B cell (primary cell): ENCODE measurements at places on chromosomes 6 and 20. TPM values are rescaled to one million over a fixed set of nuclear protein-coding genes. Genes with fewer than 3 reads are reported as not detected.

GRCh38 chr6:116444092-116444491 is 17.1 kb upstream of the CALHM6 start:
- peak; percentile 56 for DNase-seq
- H3K36me3 ChIP-seq: no peaks in the 10 kb centered on the region
- H3K27ac ChIP-seq: no peak overlapping the region
- H3K4me1 ChIP-seq: peaks cover 23% of the 10 kb centered on the region

The DDO gene
- total RNA-seq: not detected in 2 replicates

GRCh38 chr6:42979523-42980177 is 669 bp upstream of the PEX6 start:
- H3K27ac ChIP-seq: peak overlapping the region; percentile 73
- no peaks in the 10 kb centered on the region for H3K27me3 ChIP-seq
- peaks cover 32% of the 10 kb centered on the region for H3K4me1 ChIP-seq
- peak overlapping the region; percentile 80 for H3K4me3 ChIP-seq
- H3K36me3 ChIP-seq: peaks cover 5% of the 10 kb centered on the region

GRCh38 chr6:21031182-21031581 is 496.9 kb downstream of the CDKAL1 start:
- no peaks in the 10 kb centered on the region for H3K4me1 ChIP-seq
- no peak overlapping the region for H3K4me3 ChIP-seq
- no peaks in the 10 kb centered on the region for H3K27me3 ChIP-seq
- DNase-seq: no peak
- H3K36me3 ChIP-seq: peaks cover 8% of the 10 kb centered on the region
- H3K27ac ChIP-seq: no peak overlapping the region

DNA sequence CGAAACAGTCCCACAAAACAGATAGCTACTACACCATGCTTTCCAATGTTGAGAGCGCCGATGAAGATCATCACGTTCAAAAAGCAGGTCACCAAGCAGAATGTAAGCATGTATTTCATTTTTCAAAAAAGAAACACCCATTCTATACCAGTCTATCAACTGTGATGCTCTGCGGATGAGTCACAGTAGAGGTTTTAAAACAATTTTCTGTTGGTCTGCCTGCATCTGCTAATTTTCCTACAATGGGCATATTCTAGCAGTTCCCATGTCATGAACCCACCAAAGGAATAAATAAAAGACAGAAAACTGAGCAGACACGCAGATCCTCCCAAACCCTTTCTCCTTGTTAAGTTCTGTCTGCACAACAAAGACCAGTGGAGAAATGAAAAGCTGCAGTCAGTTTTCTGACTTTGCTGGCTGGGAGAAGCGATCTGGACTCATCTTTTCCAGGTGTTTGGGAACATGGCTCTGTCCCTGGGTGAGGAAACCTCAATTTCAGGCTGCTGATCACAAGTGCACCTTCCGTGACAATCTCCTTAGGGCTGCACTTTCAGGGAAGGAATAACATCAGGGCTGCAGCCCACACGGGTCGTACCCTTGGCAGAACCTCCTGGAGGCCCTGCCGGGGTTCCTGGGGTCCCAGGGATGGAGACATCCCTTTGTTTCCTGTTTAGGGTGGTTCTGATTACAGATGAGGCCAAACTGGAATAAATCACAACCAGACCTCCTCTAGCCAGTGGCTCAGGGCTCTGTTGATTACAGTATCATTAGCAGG is 200.1 kb downstream of the BMP7 start:
- H3K4me1 ChIP-seq: no peaks in the 10 kb centered on the region
- no peak for DNase-seq
- H3K27me3 ChIP-seq: no peaks in the 10 kb centered on the region
- H3K27ac ChIP-seq: no peak overlapping the region
- H3K4me3 ChIP-seq: no peak overlapping the region

- H3K27me3 ChIP-seq: no peaks in the 10 kb centered on the region
- H3K4me3 ChIP-seq: no peak overlapping the region
- no peak for DNase-seq
- H3K36me3 ChIP-seq: peaks cover 89% of the 10 kb centered on the region
- H3K4me1 ChIP-seq: peaks cover 61% of the 10 kb centered on the region
Measured at GRCh38 chr6:24882295-24882694, 53.5 kb downstream of the RIPOR2 start.

The SRMS gene
- total RNA-seq: 0.17 and 0.27 TPM in 2 replicates

DNA sequence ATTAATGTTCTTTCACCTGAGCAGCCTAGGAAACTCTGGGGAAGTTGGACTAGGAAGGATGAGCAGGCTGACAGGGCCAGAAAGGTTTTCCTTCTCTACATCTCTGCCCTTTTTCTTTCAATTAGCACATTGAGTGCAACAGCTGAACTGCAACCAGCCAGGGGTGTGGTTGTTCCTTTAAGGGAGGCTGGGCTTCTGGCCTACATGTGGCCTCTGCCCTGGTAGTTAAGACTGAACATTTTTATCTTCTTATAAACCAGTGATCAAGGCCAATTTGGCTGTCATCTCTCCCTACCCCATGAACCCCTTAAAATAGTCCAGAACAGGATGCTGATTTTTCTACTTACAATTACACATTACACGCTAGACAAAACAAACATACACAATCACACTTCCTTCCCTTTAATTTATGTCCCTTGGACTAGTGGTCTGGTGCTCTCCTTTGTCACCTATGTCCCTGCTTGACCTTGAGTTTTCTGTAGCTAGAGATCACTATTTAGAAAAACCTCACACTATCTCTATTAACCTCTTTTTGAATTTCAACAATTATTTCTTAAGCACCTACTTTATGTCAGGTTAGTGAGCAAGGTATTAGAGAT is 60.3 kb downstream of the RNF217 start:
- H3K27ac ChIP-seq: no peak overlapping the region
- no peaks in the 10 kb centered on the region for H3K4me1 ChIP-seq
- no peak overlapping the region for H3K4me3 ChIP-seq
- H3K27me3 ChIP-seq: no peaks in the 10 kb centered on the region
- no peak for DNase-seq
- H3K36me3 ChIP-seq: no peaks in the 10 kb centered on the region

GRCh38 chr20:62979876-62980373 is 26.8 kb downstream of the BHLHE23 start:
- peaks cover 86% of the 10 kb centered on the region for H3K27me3 ChIP-seq
- no peaks in the 10 kb centered on the region for H3K36me3 ChIP-seq

GRCh38 chr6:144211160-144211559 is 60.8 kb downstream of the STX11 start:
- H3K4me1 ChIP-seq: peaks cover 13% of the 10 kb centered on the region
- no peak overlapping the region for H3K4me3 ChIP-seq
- no peaks in the 10 kb centered on the region for H3K27me3 ChIP-seq
- no peak for DNase-seq
- no peak overlapping the region for H3K27ac ChIP-seq

- no peaks in the 10 kb centered on the region for H3K27me3 ChIP-seq
- no peak overlapping the region for H3K27ac ChIP-seq
- H3K4me3 ChIP-seq: no peak overlapping the region
- no peaks in the 10 kb centered on the region for H3K36me3 ChIP-seq
- no peaks in the 10 kb centered on the region for H3K4me1 ChIP-seq
Measured at GRCh38 chr6:43127180-43127579, 43.9 kb upstream of the SRF start.

DNA sequence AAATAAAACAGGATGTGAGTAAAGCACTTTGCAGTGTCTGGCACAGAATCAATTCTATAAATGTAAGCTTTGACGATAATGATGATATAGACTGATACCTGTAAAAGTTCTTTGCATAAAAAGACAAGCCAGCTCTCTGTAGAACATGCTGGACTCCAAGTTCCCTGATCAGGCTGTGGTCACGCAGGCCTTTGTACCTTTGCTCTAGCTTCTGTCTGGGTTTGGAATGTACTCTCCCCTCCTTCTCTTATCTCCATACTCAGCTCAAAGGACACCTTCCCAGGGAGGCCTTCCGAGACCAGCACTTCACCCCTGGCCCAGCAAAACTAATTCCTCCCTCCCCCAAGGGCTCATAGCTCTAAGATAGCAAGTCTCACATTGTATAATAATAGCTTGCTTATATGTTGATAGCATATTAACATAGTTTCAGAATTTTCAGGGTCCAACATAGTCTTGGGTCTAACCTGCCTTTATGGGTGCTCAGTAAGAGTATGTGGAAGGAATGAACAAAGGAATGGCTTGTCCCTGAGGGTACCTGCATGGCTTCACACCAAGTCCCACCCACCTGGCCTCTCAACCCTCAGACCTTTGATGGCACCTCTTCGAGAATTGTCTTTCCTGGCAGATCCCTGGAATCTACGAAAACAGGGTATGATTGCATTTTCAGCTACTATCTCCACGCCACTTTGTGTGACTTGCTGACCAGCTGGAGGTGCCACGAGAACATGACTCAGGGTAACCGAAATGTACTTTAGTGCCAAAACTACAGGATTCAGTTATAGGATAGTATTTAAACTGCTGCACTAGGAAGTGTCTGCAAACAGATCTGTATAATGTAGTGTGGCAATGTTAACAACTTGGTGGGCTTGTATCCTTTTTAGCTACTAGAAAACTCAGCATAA is 41.7 kb upstream of the PIM1 start:
- no peaks in the 10 kb centered on the region for H3K27me3 ChIP-seq
- H3K36me3 ChIP-seq: no peaks in the 10 kb centered on the region
- H3K4me1 ChIP-seq: no peaks in the 10 kb centered on the region
- no peak overlapping the region for H3K4me3 ChIP-seq
- H3K27ac ChIP-seq: no peak overlapping the region

DNA sequence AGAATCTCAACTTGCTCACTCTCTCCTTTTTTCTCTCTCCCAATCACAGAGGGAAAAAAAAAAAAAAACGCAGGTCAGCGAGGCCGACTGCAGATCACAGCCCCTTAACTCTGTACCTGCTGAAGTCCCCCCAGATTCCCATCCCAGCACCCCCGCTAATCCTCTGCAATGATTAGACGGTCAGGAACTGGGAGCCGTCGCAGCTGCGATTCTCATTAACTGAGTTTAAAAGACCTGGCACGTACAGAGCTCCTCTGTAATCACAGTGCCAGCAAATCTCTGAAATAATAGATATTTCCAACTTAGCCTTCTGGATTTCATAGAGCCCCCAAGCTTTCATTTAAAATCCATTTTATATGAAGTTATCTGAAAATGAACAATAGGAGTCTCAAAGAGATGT is 84.4 kb downstream of the ANKRD60 start:
- no peak overlapping the region for H3K27ac ChIP-seq
- no peaks in the 10 kb centered on the region for H3K4me1 ChIP-seq
- H3K36me3 ChIP-seq: no peaks in the 10 kb centered on the region
- no peak overlapping the region for H3K4me3 ChIP-seq

DNA sequence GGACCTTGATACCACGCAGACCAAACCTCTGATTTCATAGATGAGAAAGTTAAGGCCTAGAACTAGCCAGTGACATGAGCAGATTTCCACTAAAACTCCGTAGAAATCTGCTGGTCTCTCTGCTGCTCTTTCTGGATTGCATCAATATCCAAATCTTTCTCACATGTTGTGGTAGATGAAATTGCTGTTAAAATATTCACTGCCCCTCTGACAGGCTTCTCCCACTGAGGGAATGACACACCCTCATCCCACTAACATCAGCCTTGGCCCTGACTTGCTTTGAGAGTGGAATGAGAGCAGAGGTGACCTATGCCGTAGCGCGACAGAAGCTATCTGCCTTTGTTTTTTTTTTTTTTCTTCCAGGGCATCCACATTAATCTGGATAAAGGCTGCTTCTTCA is 20.4 kb upstream of the EXOC2 start:
- H3K36me3 ChIP-seq: no peaks in the 10 kb centered on the region
- H3K4me1 ChIP-seq: peaks cover 14% of the 10 kb centered on the region
- H3K27ac ChIP-seq: no peak overlapping the region
- no peak for DNase-seq
- H3K27me3 ChIP-seq: no peaks in the 10 kb centered on the region

DNA sequence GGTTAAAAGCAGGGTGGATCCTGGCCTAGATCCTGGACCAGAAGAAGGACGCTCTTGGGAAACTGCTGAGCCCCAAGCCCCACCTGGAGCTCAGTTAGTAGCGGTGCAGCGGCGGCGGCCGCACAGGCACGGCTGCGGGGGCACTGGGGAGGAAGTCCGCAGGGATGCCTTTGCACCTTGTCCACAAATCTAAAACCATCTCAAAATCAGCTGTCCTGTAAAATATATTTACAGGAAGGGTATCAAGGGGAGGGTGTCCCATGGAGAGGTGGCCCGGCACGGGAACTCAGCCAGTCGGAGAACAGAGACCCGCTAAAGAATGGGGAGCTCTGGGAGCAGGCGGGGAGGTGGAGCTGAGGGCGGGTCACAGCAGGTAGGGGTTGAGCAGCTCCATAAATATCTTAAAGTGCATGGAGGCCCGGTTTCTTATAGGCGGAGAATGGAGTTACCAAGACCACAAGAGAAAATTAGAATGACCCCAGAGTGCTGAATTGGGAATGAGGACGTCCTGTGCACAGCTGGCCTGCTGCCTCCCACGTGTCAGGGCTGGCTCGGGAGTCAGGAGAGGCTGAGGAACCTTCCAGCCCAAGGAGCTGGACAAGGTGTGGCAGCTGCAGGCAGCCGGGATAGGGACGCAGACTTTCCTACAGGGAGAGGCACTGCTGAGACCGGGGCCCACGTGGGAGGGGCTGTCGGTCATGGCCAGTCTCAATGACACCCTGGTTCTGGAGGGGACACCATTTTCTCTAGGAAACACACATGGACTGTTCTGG is 8.0 kb downstream of the MTG2 start:
- peaks cover 4% of the 10 kb centered on the region for H3K36me3 ChIP-seq
- no peak overlapping the region for H3K4me3 ChIP-seq
- no peak for DNase-seq
- no peak overlapping the region for H3K27ac ChIP-seq

DNA sequence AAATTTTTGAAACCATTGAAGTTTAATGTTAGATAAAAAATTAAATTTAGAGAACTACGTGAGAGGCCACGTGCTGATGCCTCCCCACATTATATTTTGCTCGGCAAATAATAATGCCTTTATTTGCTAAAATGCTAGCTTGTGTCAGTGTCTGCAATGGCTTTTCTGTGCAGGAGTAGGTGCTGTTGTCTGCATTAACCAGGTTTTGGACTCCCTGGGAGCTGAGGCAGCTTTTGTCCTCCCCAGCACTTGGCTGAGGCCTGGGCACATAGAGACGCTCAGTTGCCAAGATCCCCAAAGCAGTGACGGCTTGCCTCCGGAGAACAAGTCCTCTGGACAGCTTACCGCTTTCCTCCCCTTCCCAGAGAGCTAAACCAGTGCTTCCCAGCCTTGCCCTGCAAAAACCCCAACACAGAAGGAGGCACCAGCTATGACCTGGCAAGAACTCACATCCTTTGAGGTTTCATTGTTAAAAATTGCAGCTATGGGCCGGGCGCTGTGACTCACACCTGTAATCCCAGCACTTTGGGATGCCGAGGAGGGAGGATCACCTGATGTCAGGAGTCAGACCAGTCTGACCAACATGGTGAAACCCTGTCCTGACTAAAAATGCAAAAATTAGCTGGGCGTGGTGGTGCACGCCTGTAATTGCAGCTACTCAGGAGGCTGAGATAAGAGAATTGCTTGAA is 59.9 kb downstream of the KAT14 start:
- no peak overlapping the region for H3K27ac ChIP-seq
- no peaks in the 10 kb centered on the region for H3K27me3 ChIP-seq
- no peaks in the 10 kb centered on the region for H3K4me1 ChIP-seq
- no peak for DNase-seq
- no peak overlapping the region for H3K4me3 ChIP-seq

The GJA10 gene
- not detected in 2 replicates for total RNA-seq

The BNIP5 gene
- 0.10 TPM in 1 of 2 replicates, not detected in the other for total RNA-seq
